ENCODE measurements at places on chromosomes 2 and 18. TPM values are rescaled to one million over a fixed set of nuclear protein-coding genes. Genes with fewer than 3 reads are reported as not detected.

TRIM54 gene
- not detected for total RNA-seq

GREB1L gene
- total RNA-seq: 0.31 TPM

CNDP1 gene
- total RNA-seq: 0.16 TPM

PAIP2B gene
- total RNA-seq: 19.0 TPM

POTEI gene
- total RNA-seq: not detected

BCL2 gene
- 30.6 TPM for total RNA-seq

Measured in occipital lobe (tissue), 3 donors.